ENCODE measurements at places on chromosomes 5 and 9.

- no peak for DNase-seq
Measured at GRCh38 chr9:7982907-7983306, 183.3 kb upstream of the DMAC1 start.

DNA sequence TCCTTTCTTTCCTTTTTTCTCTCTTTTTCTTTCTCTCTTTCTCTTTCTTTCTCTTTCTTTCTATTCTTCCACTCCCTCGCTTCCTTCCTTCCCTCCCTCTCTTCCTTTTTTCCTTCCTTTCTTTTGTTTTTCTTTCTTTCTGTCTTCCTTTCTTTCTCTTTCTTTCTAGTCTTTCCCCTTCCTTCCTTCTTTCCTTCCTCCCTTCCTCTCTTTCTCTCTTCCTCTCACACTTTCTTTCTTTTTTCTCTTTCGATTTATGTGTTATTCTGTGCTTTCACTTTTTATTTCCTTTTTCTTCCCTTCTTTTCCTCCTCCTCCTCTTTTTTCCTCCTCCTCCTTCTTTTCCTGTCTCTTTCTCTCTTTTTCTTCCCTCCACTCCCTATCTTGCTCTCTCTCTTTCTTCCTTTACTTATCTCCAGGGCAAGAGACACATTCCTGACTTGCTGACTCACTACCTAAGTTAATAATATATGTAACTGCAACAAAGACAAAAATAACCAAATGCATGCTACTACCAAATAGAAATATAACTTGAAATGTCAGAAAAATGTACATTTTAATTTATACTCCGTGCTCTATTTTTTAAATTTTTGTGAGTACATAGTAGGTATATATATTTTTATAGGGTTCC, 445.5 kb downstream of the GABRG2 start:
- no peak for DNase-seq

DNA sequence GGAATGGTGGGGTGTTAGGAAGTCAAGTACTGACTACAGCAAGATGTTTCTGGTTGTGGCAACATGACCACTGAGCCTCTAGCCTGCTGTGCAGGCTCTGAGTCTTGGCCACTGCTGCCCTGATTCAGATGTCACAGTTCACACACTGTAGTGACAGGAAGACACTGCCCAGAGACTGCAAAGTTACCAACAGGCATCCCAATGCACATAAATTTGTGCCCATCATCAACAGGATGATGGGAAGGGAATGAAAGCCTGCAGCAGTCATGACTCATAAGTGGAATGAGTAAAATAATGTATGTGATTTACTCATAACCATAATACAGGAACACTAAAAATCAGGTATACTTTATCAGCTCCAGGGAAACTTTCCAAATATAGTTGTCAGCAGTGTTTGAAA, 251.6 kb upstream of the HAPLN1 start:
- DNase-seq, result no peak

GRCh38 chr9:28899267-28899666, 1326.0 kb upstream of the C9orf72 start:
- DNase-seq, result no peak

DNA sequence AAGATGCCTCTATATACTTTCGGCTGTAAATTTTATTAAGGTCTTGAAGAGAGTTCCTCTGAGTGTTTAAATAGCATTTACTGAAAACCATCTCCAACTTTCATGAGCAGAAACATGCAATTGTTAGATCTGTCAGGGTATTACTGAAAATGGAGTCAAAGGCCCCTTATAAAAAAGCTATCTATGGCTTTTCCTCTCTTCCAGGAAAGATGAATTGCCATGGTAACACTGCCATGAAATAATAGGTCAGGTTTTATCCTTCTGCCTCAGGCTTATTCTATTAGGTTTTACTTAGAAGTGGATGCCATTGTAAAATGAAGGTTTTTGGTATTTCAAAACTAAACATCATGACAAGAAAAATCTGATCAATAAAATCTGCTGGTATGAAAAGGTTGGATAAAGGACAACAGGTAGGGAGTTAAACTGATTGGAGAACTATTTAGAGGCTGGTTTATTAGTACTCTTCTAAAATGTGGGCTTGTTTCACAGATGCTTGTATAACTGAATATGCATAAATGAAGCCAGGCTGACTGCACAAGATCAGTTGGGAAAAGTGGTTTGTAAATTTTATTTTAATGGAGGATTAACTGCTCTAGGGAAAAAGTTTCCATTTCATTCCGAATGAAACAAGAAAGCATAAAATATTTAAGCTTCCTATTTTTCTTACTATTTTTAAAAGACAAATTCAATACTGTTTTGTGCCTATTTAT, 135.5 kb downstream of the RAB3C start:
- peak; percentile 5 for DNase-seq

GRCh38 chr9:90034071-90034470, 429.3 kb downstream of the GADD45G start:
- DNase-seq, result peak; percentile 13

DNA sequence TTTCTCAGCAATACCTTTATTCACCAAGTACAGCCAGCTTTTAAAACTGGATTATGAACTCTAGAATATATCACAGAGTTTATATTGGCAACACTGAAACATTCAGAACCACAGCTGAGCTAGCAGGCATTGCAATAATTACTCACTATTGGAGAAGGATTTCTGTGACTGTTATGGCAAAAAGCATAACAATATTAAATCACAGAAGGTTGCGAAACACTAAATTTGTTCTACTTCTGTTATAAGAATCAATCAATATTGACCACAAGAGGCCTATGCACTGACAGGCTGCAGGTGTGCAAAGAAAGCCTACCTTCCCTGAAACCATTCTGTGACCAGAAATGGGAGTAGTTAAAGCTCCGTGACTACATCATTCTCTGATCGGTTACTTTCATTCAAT, 59.2 kb downstream of the AP3B1 start:
- no peak for DNase-seq

GRCh38 chr5:179978792-179979191, 71.1 kb upstream of the TBC1D9B start:
- DNase-seq, result no peak

DNA sequence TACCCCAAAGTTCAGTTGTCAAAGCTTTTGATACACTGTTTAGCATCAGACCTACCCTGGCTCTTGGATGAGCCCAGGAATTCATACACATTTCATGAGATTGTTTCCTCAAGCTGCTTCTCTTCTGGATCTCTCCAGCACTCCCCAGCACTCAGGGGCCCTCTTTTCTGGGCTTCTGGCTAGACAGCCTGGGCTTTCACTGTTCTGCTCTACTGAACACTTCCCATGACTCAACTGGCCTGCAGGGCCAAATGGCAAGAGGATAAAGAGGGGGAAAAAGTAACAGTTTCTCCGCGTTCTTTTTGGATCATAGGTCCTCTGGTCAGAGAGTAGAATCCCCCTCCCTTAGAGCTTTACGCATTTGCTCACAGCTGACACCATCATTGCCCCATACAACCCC, 20.9 kb upstream of the LURAP1L start:
- DNase-seq, result no peak

GRCh38 chr9:131590907-131591844, 45.9 kb downstream of the PRRT1B start:
- DNase-seq, result peak; percentile 67

DNA sequence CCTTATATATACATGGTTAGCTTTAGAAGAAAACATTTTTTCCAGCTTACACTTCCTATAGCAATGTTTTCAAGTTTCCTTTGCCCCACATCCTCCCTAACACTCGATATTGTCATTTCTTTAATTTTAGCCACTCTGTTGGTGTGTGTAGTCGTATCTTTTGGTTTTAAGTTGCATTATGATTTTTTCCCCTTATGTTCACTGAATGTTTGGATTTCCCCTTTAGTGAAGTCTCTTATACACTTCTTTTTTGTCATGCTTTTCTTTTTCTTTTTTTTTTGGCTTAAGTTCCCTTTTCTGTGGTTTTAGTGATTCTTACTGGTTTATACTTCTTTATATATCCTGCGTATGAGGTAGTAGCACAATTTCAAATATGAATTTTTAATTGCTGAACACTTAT, 58.8 kb downstream of the KDM4C start:
- no peak for DNase-seq

GRCh38 chr5:15500325-15501001, 483 bp downstream of the FBXL7 start:
- no peak for DNase-seq

- no peak for DNase-seq
Measured at GRCh38 chr5:111741278-111741677, 15.7 kb downstream of the NREP start.

DNA sequence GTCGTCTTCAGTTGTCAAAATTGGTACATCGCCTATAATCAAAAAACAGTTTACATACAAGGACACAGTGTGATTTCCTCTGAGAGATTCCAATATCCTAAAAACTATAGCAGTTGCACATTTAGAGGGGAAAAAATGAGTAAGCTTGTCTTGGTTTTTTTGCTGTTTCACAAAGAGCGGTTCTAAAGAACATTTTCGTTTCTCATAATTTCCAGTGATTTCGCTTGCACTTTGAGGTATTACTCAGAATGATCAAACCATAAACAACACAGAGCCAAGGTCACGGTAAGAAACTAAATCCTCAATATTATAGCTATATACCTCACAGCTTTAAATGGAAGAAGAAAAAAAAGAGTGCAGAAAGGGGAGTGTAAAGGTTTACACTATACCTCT, 861 bp downstream of the MTX3 start:
- no peak for DNase-seq

GRCh38 chr9:4489919-4490704, at the start of gene SLC1A1:
SLC1A1 (plus strand) TSS chr9:4490468; CDS start chr9:4490680, 212 bp downstream.
- DNase-seq, result peak; percentile 81

GRCh38 chr5:5816960-5817359, 394.5 kb downstream of the ICE1 start:
- no peak for DNase-seq

- DNase-seq, result no peak
Measured at GRCh38 chr5:41345295-41345694, 132.0 kb upstream of the C6 start.

- DNase-seq, result no peak
Measured at GRCh38 chr9:93060746-93061259, 2.3 kb downstream of the SUSD3 start.

DNA sequence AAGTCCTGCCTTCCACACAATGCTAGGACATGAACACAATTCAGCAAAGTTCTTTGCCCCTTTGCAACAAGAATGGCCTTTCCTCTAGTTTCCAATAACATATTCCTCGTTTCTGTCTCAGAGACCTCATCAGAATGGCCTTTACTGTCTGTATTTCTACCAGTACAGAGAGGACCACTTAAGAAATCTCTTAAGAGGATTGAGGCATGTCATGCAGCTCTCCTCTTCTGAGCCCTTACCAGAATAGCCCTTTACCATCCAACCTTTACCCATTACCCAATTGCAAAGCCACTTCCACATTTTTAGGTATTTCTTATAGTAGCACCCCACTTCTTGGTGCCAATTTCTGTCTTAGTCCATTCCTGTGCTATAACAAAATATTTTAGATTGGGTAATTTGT, 20.3 kb downstream of the TNPO1 start:
- no peak for DNase-seq

GRCh38 chr9:36827593-36827992, 206.5 kb downstream of the PAX5 start:
- no peak for DNase-seq

DNA sequence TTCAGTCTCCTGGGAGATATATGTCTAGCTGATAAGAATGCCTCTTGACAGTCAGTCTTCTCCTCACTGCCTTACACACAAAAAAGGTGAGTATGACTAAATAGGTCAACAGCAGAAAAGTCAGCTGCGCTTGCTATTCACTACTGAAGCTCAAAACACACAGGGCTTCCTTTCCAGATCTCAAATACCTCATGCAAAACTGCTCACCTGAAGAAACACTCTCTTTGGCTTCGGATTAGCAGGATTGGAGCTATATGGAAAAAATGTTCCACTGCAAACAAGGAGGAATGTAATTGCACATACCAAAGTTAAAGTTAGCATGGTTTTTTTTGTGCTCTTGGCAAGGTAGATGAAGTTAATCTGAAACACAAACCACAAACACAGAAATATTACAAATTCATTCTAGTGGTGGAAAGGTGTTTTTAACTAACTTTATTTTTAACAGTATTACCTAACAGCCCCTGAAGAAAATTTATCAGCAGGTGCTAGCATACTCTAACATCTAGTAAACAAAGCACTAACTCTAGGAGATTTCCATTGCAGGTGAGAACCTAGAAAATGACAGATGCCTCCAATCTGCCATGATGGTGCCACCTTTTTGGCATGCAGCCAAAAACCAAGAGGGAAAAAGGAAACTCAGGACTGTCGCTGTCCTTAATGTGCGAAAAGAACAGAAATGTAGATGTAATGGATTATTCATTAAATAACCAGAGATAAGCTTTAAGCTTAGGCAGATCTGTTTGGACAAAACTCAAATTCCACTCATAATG, 31.8 kb downstream of the ERMP1 start:
- peak; percentile 19 for DNase-seq

DNA sequence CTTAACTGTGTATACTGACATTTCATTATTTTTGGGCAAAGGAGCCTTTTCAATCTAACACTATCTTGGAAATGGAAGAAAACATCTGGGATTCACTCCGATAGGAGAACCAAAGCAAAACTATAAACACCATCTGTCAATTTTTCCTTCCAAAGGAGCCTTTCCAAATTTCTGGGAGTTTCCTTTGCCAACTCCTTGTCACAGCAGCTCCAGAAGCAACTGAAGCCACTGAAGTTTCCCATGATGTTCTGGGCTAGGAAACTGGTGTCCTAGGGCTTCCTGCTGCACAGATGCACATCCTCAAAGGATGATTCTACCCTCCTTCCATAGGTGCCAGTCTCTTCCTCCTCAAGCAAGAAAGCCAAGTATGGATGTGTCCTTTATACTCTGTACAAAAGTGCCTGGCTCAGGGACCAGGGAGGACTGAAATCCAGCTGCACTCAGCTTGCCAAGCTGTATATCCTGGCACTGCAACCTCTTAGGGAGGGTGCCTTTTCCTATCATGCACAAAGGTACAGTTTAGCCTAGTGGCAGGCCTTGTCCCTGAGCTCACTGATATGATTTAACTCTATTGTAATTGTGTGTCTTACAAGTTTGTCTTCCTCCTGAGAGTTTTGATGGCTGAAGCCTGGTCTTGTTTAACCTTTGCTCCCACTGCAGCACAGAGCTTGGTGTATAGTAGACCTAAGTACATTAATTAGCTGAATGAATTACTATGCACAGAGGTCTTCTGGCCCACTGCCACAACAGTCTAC, 8.4 kb upstream of the UBAP1 start:
- DNase-seq, result no peak

GRCh38 chr9:27836661-27837401, 263.6 kb upstream of the C9orf72 start:
- no peak for DNase-seq

DNA sequence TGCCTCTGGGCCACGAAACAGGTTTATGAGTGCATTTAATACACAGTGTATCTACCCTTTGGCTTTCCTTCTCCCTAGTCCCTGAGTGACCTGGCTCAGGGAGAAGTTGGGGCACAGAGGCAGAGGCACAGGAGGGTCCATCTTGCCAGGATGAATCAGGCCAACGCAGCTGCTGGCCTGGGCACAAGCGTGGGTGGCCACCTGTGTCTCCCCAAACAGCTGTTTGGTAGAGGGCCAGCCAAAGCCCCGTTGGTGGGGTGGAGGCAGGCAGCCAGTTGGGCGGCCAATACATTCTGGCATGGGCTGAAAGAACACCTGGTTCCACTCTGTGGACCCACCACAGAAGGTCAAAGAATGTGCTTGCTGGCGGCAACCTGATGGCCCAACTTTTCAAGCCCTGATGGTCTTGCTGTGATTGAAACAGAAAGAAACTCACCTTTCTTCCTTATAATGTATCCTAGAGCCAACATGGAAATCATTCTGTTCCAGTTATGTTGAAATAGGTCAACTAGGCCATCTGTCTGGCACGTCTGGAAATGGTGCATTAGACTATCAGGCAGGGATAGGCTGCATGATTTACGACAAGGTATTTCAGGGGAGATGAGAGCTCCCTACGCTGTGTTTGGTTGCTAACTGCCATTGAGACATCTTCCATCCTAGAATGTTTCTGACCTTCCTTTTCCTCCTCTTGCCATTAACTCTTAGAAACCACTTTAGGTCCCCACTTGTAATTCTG, 337.4 kb downstream of the ADAMTS6 start:
- DNase-seq, result no peak

Measured in NCI-H146 (cell line).